ENCODE measurements at places on chromosomes 5 and 9.
A peak's percentile ranks its signal among the peaks of the same experiment; 100 is the strongest.

DNA sequence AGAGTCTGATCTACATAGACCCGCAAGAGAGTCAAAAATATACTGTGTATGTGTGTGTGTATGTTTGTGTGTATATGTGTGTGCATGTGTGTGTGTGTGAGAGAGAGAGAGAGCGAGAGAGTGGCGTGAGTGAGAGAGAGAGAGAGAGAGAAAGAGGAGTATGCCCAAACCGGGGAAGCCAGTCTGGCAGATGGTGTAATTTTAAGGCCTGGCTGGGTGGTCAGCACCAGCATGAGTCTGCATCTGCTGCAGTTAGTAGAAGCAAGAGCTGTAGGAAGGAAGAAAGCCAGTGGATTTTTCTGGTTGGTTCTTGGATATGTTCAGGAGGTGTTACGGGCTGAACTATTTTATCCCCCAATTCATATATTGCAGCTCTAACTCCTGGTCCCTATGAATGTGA lies 75.2 kb downstream of the ACTBL2 start:
- no peak for DNase-seq

GRCh38 chr5:173812811-173813550 lies 75.2 kb upstream of the CPEB4 start:
- DNase-seq = no peak

GRCh38 chr9:6758248-6758497 lies 400 bp downstream of the KDM4C start:
- no peak for DNase-seq

DNA sequence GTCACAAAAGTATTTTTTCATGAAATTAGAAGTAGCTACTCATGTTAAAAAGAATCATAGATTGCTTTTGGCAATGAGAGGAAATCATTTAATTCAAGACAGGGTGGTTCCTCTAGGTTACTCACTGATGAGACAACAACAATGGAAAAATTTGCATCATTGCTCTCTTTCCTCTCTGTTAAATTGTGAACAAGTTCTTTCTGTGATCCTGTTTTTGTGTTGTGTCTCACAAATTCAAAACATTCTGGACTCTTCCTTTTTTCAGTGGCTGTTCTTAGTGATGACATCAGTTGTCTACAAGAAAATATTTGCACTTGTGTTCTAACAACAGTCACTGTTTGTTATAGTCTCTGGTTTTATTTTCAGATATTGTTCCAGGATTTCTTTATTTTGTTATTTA lies 95.3 kb downstream of the XRCC4 start:
- DNase-seq = no peak

DNA sequence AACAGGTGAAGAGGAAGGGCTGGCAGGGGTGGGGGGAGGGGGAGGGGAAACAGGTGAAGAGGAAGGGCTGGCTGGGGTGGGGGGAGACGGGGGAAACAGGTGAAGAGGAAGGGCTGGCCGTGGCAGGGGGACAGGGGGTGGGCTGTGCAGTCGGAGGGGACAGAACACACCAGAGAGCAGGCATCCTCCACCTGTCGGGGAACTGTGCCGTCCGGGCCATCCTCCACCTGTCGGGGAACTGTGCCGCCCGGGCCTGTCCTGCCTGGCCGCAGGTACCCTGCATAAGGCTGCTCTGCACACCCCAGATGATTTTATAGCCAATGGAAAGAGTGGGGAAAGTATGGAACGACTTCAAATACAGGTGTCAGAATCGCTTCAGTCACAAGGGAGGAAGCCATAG lies 32.5 kb upstream of the PPP1R26 start:
- no peak for DNase-seq

DNA sequence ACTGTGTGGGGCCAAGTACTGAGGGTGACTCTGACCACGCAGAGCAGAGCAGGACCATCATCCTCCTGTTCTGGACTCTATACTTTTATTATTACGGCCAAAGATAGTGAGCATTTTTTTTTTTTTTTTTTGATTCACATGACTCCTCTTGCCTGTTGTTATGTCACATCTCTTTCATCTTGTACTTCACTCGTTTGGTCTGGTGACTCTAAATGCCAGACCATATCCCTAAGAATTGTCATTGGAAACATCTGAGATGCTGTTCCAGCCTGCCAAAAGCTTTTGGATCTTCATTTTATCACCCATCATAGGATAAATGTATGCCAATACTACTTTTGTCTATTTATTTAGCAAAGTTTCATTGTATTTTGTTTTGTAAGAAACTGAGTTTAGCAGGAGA lies 168.2 kb upstream of the RAI14 start:
- DNase-seq = no peak

DNA sequence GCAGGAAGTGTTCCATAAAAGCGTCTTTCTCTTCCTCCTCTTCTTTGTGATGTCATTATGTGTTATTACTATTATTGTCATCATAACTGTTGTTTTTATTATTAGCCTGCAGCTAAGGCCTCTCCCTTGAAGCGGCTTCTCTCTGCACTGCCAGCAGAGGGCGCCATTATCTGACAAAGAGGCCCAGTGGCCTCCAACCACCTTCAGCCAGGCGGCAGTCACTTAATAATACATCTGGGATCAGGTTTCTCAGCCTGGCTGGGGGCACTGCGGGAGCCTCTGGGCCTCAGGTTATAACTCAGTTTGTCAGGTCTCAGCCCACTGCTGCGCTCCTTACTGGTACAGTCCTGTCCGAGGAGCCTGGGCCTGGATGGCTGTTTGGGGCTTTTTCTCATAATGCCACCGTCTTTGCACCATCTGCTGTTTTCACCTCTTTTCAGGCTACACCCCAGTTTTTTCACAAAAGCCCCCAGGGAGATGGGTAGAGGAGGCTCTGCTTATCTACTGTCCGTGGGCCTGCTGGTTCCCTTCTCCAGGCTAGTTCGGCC lies 281.9 kb downstream of the NSG2 start:
- DNase-seq = peak; percentile 86

- no peak for DNase-seq
These were observed 95.6 kb downstream of the ESM1 start for GRCh38 chr5:54889826-54890225.

DNA sequence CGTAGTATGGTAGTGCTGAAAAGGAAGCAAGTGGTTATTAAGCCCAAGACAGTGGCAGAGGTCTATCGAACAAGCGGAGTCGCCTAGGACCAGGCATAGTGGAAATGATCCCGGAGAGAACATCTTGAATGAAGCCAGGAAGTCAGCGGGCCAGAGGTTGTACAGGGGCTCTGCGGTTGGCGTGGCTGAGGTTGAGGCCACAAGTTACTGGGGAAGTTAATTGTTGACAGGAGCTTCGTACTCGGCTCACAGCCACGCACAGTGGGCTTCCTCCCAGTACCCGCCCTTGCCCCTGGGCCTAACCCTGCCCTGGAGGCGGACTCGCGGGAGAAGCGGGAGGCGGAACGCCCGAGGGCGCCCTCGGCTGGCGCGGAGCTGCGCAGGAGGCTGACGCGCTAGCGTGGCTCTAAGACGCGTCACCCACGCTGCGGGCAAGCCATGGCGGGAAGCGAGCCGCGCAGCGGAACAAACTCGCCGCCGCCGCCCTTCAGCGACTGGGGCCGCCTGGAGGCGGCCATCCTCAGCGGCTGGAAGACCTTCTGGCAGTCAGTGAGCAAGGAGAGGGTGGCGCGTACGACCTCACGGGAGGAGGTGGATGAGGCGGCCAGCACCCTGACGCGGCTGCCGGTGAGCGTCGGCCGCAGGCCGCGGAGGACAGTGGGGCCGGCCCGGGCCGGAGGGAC lies at the start of gene FBXO4:
FBXO4 (plus strand) TSS at position 410 of the 683 bp plus-strand sequence; CDS start at position 439, 29 bp downstream.
- DNase-seq = peak; percentile 72

GRCh38 chr5:40233268-40233667 lies 446.4 kb upstream of the PTGER4 start:
- DNase-seq = no peak

Data from NCI-H510A treated with DMSO at 0.1 percent for 48 hours (cell line).